ENCODE measurements at places on chromosomes 3 and 15.

GRCh38 chr3:38327335-38328009, 19.1 kb upstream of the XYLB start:
- DNase-seq: no peak

GRCh38 chr15:78216276-78217104, 17.9 kb downstream of the ACSBG1 start:
- no peak for DNase-seq

DNA sequence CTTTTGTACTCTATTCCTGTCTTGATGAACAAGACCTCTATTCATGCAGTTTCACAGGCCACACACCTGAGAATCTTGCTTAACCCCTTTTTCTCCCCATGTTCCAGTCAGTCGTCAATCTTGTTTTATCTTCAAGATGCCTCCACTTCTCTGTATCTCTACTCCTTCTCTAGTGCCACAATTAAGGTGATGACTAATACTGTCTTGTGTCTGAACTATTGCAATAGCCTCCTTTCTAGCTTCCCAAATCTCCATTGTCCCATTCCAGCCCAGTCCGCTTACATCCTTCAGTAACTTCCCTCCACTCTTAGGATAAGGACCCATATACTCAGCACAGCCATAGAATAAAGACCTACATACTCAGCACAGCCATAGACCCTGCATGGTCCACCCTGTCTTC, 24.7 kb downstream of the CHST14 start:
- no peak for DNase-seq

- no peak for DNase-seq
Measured at GRCh38 chr3:111700054-111700453, 104.9 kb upstream of the ZBED2 start.

- no peak for DNase-seq
Measured at GRCh38 chr3:61257148-61257547, 5.9 kb upstream of the FHIT start.

DNA sequence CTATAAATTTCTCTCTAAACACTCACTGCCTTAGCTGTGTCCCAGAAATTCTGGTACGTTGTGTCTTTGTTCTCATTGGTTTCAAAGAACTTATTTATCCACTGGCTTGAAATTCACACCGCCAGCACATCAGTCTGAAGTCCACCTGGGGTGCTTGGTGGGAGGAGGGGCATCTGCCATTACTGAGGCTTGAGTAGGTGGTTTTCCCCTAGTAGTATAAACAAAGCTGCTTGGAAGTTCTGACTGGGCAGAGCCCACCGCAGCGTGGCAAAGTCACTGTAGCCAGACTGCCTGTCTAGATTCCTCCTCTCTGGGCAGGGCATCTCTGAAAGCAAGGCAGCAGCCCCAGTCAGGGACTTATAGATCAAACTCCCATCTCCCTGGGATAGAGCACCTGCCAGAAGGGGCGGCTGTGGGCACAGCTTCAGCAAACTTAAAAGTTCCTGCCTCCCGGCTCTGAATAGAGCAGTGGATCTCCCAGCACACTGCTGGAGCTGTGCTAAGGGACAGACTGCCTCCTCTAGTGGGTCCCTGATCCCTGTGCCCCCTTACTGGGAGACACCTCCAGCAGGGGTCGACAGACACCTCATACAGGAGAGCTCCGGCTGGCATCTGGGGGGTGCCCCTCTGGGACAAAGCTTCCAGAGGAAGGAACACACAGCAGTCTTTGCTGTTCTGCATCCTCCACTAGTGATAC, 114.1 kb downstream of the SUCLG2 start:
- no peak for DNase-seq

GRCh38 chr3:21877214-21877754, 126.3 kb upstream of the ZNF385D start:
- no peak for DNase-seq

DNA sequence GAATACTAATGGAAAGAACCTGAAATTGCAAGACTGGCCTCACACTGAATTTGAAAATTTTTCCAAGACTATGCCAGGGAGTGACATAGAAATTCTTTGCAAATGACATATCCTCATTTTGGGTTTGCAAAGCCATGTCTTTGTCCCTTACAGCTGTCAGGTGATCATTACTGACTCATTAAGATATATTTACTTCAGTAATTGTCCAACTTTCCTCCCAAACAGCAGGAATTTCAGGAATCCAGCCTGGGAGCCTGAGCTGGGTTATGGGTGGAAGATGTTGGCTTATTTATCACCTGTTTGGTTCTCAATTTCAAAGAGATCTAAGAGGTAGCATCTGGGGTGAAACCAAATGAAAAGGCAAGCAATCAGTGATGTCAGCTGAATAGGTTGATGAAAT, 111.6 kb upstream of the ACP3 start:
- DNase-seq: no peak

GRCh38 chr15:39285071-39285470, 295.8 kb upstream of the THBS1 start:
- no peak for DNase-seq
